ENCODE measurements at places on chromosomes 2 and 18.

- no peak overlapping the region for H3K27ac ChIP-seq
- H3K36me3 ChIP-seq: peaks cover 5% of the 10 kb centered on the region
- H3K4me1 ChIP-seq: no peaks in the 10 kb centered on the region
- H3K27me3 ChIP-seq: peaks cover 8% of the 10 kb centered on the region
- no peak for DNase-seq
Observed at GRCh38 chr2:117786520-117786919, 28.0 kb upstream of the DDX18 start.

- no peaks in the 10 kb centered on the region for H3K4me1 ChIP-seq
- no peak overlapping the region for H3K27ac ChIP-seq
- no peak for DNase-seq
Observed at GRCh38 chr2:238506371-238507068, 79.8 kb downstream of the ASB1 start.

- H3K27me3 ChIP-seq: peaks cover 12% of the 10 kb centered on the region
- H3K4me3 ChIP-seq: no peak overlapping the region
- no peak for DNase-seq
- H3K36me3 ChIP-seq: no peaks in the 10 kb centered on the region
- H3K27ac ChIP-seq: no peak overlapping the region
- H3K4me1 ChIP-seq: peaks cover 6% of the 10 kb centered on the region
Observed at GRCh38 chr2:63619328-63619727, 30.6 kb downstream of the MDH1 start.

DNA sequence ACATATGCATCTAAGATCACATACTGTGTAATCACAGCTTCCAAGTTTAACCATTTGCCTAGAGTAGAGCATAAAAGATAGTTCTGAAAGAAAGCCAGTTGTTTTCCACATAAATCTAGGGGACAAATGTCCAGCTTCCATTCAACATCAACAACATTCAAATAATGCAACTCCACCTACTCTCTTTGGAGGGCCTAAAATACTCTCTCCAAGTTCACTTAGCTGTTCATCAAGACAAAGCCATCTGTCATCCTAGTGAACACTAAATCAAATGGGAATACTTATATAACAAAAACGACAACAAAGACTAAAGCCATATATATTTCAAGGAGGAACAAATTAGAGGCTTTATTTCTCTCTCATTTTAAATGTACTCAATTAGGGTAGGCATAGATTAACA lies 221.5 kb upstream of the CDH2 start:
- H3K27me3 ChIP-seq: no peaks in the 10 kb centered on the region
- no peak overlapping the region for H3K4me3 ChIP-seq
- H3K27ac ChIP-seq: no peak overlapping the region
- no peaks in the 10 kb centered on the region for H3K4me1 ChIP-seq
- no peak for DNase-seq
- no peaks in the 10 kb centered on the region for H3K36me3 ChIP-seq

DNA sequence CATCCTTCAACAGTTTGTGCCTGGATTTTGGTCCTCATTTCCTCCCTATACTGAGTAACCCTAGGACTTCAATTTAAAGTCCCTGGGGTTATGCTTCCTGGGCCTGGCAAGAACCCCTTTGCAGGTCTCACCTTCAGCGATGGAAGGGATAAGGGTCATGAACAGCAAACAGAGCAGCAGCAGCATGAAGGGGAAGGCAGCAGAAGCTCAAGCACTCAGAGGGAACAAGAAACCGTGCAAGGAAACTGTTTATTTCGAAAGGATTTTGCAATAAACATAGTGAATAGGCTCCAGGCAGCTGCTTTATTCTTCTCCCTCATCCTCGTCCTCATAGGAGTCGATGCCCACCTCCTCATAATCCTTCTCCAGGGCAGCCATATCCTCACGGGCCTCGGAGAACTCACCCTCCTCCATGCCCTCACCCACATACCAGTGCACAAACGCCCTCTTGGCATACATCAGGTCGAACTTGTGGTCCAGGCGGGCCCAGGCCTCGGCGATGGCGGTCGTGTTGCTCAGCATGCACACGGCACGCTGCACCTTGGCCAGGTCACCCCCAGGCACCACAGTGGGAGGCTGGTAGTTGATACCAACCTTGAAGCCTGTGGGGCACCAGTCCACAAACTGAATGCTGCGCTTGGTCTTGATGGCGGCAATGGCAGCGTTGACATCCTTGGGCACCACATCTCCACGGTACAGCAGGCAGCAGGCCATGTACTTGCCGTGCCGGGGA lies 2.8 kb upstream of the TUBA4B start:
- H3K36me3 ChIP-seq: peaks cover 43% of the 10 kb centered on the region
- peak overlapping the region; percentile 65 for H3K4me3 ChIP-seq

DNA sequence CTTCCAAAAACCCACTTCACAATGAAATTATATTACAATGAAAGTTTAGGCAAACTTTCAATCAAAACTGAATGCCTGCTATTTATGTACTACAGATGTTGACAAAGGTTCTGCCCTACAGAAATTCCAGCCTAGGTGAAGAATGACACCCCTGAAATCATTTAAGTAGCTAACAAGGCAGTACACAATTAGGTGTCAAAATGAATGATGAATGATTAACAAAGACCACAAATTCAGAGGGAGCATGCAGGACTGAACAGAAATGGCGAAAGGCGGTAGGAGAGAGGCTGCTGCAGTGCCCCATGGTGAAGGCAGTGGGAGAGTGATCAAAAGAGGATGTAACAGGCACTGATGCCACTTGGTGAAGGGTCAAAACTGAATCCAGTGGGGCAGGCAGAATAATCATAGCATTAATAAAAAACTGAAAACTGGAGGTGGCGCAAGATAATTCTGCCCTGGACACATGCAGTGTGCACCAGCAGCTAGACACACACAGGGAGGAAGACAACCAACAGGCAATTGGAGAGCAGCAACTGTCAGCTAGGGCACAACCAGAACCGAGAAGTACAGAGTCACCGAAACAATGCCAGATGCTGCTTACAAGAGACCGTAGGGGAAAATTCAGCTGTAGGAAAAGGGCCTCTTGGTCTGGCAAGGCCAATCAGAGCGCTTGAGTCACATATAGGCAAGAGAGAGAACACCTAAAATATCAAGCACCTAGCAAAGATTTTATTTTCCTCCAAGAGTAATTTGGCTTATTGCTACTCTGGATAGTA lies 4.5 kb downstream of the TMEM131 start:
- peak overlapping the region; percentile 67 for H3K4me3 ChIP-seq
- H3K27me3 ChIP-seq: no peaks in the 10 kb centered on the region
- H3K27ac ChIP-seq: peak overlapping the region; percentile 68
- no peak for DNase-seq
- H3K36me3 ChIP-seq: peaks cover 21% of the 10 kb centered on the region

GRCh38 chr2:238872628-238873380 lies 24.9 kb downstream of the TWIST2 start:
- H3K4me3 ChIP-seq: no peak overlapping the region
- no peaks in the 10 kb centered on the region for H3K36me3 ChIP-seq
- H3K27ac ChIP-seq: no peak overlapping the region
- no peak for DNase-seq

GRCh38 chr2:129188451-129188850 lies 791.0 kb upstream of the RAB6C start:
- H3K4me1 ChIP-seq: no peaks in the 10 kb centered on the region
- DNase-seq: no peak
- H3K27ac ChIP-seq: no peak overlapping the region
- peaks cover 21% of the 10 kb centered on the region for H3K27me3 ChIP-seq
- H3K36me3 ChIP-seq: no peaks in the 10 kb centered on the region

GRCh38 chr2:61689568-61689967 lies 151.4 kb upstream of the XPO1 start:
- H3K36me3 ChIP-seq: no peaks in the 10 kb centered on the region
- DNase-seq: no peak
- H3K27ac ChIP-seq: no peak overlapping the region
- H3K4me1 ChIP-seq: peaks cover 10% of the 10 kb centered on the region

DNA sequence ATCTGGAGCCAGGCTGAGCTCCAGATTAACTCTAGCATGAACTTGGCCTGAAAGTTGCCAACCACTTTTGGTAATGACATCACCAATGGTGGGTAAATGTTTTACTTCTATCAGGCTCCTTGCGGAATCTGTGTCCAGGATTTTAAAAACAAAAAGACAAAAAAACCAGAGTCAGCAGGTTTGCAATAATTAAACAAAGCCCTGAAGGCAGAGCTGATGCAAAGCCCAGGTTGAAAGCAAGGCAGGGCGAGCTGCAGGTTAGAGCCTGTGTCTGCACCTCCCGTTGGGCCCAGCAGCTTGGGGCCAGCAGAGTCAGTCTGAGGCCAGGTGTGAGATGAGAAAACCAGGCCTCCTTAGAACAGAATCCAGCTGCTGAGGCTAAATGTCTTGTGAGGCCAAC lies 29.1 kb upstream of the ALK start:
- H3K4me1 ChIP-seq: no peaks in the 10 kb centered on the region
- no peak for DNase-seq
- H3K27ac ChIP-seq: no peak overlapping the region
- peaks cover 12% of the 10 kb centered on the region for H3K27me3 ChIP-seq
- no peak overlapping the region for H3K4me3 ChIP-seq
- no peaks in the 10 kb centered on the region for H3K36me3 ChIP-seq

DNA sequence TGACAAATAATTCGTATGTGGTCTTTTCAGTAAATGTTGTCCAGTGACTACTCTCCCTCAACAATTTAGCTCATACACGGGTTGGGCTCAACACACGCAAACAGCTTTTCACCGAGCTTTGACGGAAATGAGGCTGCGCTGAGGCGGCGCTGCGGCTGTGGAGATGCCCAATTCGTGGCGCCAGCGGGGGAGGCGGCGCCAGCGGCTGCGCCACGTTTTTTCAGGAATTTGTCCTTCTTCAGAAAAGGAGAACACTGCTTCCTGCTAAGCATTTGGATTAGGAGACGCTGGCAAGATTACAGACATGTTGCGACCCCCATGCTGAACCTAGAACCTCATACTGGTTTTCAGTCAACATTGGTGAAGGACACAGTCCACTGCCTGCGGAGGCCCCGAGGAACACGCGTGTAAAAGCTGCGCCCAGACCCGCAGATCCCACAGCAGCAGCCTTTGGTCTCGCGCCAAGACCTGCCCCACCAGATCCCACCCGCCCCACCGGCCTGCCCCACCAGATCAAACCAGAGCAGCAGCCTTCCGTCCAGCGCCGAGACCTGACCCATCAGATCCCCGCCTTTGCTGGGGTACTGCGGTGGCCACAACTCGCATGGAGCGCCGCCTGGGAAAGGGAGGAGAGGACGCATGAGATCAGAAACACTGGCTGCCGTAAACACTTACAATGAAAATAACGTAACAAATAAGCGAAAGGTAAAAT lies 173.8 kb downstream of the TMEM18 start:
- H3K27ac ChIP-seq: no peak overlapping the region
- H3K27me3 ChIP-seq: peaks cover 7% of the 10 kb centered on the region
- no peaks in the 10 kb centered on the region for H3K4me1 ChIP-seq
- H3K36me3 ChIP-seq: no peaks in the 10 kb centered on the region
- no peak overlapping the region for H3K4me3 ChIP-seq
- DNase-seq: no peak

- DNase-seq: no peak
- no peak overlapping the region for H3K27ac ChIP-seq
- peaks cover 39% of the 10 kb centered on the region for H3K27me3 ChIP-seq
- H3K4me3 ChIP-seq: no peak overlapping the region
Observed at GRCh38 chr2:217357886-217358620, 498.2 kb upstream of the TNP1 start.

DNA sequence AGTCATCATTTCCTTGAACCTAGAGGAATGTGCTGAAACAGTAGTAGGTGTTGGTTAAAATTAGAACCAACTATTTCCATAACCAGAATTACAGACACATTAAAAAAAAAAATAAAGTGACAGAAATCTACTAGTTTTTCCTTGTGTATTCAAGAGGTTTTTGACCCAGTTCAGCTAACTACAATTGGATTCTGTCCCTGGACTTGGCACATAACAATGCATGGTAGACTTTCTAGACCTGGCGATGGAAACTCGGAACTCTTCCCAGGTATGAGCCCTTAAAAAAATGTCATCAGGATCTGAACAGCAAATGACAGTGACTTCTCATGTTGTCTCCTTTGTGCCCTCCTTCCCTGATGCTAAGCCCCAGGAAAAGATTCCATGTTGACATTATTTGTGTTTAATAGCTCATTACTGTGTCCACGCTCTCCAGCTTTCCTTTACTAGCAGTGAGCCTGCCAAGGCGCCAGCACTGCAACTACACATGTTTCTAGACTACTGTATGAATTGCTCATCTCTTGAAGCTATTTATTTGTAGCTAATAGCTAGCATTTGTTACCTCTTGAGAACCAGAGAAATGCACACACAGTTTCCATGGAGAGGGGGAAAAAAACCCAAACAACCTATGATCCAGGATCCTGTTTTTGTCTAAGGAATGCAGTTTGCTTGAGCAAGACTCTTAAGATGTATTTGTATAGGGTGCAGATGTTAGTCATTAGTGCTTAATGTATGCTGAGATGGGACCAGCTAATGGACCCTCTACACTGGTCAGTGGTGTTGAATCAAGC lies 148.5 kb downstream of the FMNL2 start:
- no peaks in the 10 kb centered on the region for H3K27me3 ChIP-seq
- no peaks in the 10 kb centered on the region for H3K36me3 ChIP-seq
- H3K27ac ChIP-seq: no peak overlapping the region

DNA sequence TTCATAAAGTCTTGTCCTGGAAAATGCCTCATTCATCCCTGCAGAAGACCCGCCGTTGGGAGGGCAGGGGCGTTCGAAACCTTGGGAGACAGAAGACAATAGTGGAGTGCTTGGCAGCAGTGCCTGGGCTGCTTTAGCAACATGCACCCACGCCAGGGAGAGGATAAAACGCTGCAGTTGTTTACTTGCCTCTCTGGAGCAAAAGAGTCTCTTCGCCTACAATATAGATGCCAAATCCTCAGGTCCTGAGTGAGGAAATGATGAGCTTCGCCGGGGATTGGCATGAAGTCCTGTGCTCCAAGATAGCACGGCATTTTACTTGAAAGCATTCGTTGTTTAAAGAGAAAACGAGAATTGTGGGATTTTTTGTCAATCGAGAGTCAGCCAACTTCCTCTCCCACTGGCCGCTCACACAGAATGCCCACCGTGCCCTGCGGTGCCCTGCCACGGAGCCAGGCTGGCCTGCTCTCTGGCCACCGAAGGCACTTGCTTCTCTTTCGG lies 152.5 kb upstream of the POU3F3 start:
- H3K4me3 ChIP-seq: no peak overlapping the region
- DNase-seq: no peak
- H3K27me3 ChIP-seq: peaks cover 6% of the 10 kb centered on the region

DNA sequence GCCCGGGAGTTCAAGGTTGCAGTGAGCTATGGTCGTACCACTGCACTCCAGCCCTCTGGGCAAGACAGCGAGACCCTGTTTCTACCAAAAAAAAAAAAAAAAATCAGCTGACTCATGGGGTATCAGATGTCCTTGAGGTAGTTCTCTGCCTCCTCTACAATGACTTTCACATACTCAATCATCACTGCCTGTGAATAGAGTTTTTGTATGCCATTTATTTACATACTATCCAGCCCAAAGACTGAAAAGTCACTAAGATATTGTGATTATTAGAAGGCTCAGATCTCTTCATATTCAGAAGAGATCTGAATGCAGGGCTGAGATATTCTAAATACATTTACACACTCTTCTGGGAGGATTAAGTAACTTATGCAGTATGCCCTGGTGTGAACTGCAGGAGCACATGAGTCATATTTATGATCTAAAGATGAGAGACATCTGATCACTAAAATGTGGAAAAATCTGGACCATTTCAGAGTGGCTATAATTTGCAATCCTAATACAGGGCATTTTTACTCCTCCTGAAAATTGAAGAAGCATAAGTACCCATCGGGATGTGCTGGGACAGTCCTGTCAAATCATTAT lies 38.9 kb downstream of the KLF7 start:
- H3K27ac ChIP-seq: no peak overlapping the region
- H3K27me3 ChIP-seq: no peaks in the 10 kb centered on the region
- no peak overlapping the region for H3K4me3 ChIP-seq

All from stimulated activated naive B cell treated with anti-CD40 and anti-IgM and Interleukin-4, amounts not matched to agents 10 μg/mL and 1 μg/mL and 100 μg/mL, for 72 hours (primary cell).